ENCODE measurements at places on chromosomes 7 and 10.

DNA sequence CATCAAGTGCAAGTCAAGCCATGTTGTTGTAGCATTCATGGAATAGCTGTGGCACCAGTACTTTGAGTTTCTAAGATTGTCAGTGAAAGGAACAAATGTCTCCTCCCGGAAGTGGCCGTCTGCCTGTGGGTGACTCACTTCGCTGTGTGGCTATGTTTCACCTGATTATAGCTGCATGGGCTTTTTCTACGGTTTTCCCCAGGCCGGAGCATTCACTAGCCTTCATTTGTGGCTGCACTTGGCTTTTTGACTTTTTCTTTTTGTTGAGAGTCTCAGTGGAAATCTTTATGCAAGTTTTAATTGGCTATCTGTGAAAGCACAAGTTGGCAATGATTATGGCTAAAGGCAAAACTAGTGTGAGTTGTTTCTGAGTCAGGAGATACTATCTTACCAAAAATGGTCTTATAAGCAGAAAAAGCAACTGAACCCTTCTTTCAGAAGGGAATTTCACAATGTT lies 35.0 kb downstream of the SRI start:
- peak; percentile 78 for DNase-seq

GRCh38 chr7:20865684-20866083 lies 79.0 kb upstream of the SP8 start:
- DNase-seq: no peak

DNA sequence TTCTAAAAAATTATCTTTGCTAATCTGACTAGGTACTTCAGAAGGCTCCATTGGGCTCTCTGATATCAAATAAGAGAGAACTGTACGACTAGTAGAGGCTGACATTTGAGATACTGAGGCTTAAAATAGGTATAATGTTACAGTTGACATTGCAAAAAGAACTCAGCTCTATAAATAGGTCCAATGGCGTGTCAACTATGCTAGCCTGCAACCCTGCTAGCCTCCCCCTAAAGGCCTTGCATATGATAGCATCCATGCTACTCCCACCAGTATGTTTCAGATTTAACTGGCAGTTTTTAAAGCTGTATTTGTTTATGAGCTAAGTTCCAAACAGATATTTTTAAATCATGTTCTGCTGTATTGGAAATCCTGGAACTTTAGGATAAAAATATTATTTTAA lies at the start of gene PPP1R3A:
Gene PPP1R3A (minus strand): TSS at position 64 of the 400 bp plus-strand sequence. CDS start 13 bp downstream, at position 51.
- DNase-seq: peak; percentile 16

GRCh38 chr7:159118197-159118595 lies 26.5 kb downstream of the VIPR2 start:
- DNase-seq: no peak

DNA sequence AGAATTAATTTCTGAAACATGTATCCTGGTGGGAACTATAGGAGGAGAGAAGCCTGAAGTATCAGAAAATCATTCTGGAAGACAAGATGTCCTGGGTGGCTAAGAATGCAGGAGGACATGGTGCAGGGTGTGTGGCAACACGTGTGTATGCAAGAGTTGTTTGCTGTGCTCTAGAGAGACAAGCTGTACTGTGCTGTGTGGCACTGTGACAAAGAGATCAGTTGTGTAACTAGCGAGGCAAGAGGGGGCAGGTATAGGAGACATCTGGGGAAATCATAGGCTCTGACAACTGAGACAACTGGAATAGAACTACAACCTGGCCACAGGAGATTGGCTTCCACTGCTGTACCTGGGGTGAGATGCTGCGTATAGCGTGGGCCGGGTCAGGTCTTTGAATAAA lies 9.3 kb downstream of the ITGA8 start:
- DNase-seq: no peak

Measured in HT1080 (cell line).